Forelimb muscle (tissue), 1 donor: ENCODE measurements at places on chromosomes 13 and 19.

GRCh38 chr19:46015687-46016425 lies 7.0 kb downstream of the PGLYRP1 start:
- no peak for DNase-seq

DNA sequence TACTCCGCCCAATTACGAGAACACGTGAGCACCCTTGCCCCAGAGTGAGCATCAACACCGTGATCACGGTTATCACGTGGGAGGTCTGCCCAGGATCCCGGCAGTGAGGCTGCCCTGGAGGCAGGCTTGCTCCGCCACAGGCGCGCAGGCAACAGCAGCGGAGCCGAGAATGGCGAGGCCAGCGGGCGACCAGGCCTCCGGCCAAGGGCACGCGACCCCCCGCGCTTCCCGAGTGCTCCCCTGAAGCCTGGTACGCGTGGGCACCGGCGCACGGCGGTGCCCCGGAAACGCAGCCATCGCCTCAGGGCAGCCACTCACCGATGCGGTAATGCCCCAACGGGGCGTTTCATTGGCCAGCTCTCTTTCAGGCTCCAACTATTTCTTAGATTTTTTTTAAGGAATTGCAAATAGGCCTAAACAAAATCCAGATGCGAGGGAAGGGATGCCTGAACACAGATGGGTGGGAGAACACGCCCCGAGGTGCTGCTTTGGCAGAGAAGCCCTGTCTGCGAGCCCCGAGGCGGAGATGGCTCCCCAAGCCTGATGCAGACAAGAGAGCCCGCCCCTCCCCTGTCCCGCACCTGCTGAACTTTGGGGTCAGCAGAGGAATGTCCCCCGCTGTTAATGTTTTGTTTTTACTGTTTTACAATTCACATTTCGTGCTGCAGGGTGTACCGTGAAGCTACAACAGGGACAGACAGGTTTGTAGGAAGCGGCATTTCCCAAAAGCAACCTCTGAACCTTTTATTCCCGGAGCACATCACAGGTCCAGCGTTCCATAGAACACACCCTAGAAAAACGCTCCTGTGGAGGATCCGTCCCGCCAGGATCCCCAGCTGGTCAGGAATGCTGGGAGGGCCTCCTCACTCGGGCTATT lies 132.7 kb downstream of the ZDHHC20 start:
- DNase-seq = no peak

- DNase-seq = no peak
Observed at GRCh38 chr13:40969169-40969901, 49.8 kb downstream of the ELF1 start.

DNA sequence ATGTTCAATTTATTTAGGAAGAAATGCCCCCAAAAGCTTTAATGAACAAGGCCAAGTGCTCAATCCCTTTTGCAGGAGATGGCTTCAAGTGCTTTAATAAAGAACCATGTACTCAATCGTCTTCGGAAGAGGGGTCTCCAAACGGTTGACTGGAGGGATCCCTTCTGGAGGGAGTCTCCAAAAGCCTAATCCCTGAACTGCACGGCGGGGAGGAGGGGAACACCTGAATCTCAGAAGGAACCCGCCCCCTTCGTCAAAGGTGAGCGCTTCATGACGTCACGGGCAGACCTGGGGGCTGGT lies 505 bp downstream of the PAF1 start:
- DNase-seq = no peak

- no peak for DNase-seq
Observed at GRCh38 chr13:106372199-106373155, 163.0 kb downstream of the EFNB2 start.

DNA sequence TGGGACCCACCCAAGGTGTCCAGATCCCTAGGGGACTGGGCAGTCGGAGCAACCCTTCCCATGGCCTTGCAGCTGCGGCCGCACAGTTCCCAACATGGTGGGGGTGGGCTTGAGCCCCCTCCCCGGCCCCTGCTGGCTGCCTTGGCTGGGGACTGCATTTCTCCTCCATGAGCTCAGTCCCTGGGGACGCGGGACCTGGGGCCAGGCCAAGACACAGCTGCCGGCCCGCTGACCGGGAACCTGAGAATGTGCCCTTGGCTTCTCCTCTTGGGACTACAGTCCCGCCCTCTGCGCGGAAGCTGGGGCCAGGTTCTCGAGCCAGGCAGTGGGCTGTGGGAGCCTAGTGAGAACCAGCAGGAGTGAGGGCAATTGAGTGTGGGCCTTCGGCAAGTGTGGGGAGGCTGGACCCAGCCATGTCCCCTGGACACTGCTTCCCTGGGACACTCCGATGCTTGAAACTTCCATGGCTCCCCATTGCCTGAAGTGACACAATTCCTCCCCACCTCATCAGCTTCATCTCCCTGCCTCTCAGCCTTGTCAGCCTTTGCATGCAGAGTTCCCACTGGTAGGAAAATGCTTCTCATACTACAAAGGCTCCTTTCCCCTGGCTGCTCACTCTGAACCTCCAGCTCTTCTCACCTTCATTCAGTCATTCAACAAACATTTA lies 13.1 kb upstream of the NOTCH3 start:
- no peak for DNase-seq

DNA sequence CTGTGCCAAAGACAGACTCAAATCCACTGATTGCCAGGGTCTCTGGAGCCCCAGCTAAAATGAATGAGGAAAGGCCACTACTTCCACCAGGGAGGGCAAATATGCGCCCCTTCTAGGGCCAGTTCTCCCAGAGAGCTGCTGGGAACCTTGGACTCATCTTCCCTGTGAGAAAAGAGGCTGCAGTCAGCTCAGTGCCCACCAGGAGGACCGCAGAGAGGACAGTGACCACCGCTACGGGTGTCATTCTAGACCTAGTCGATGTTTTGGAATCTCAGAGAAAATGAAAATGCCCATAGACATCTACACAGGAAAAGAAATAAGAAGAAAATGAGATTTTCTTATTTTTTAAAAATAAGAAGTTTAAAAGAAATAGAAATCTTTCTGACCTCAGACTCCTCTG lies 235.1 kb downstream of the UQCRFS1 start:
- DNase-seq = no peak

GRCh38 chr13:75513271-75513670 lies 24.4 kb downstream of the COMMD6 start:
- DNase-seq = no peak
